NCI-H510A treated with DMSO at 0.1 percent for 48 hours (cell line): ENCODE measurements at places on chromosomes 5 and 9.
A peak's percentile ranks its signal among the peaks of the same experiment; 100 is the strongest.

- peak; percentile 46 for DNase-seq
Measured at GRCh38 chr5:78504704-78505677, 143.6 kb downstream of the LHFPL2 start.

DNA sequence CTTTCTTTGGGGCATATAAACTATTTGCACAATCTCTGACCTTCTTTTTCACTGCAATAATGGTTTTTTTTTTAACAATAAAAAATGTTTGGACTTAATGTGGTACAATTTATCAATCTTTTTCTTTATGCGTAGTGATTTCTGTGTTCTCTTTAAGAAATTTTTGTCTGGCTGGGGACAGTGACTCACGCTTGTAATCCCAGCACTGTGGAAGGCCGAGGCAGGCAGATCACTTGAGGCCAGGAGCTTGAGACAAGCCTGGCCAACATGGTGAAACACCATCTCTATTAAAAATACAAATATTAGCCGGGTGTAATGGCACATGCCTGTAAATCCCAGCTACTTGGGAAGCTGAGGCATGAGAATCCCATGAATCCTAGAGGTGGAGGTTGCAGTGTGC lies 72.3 kb downstream of the STK32A start:
- no peak for DNase-seq

DNA sequence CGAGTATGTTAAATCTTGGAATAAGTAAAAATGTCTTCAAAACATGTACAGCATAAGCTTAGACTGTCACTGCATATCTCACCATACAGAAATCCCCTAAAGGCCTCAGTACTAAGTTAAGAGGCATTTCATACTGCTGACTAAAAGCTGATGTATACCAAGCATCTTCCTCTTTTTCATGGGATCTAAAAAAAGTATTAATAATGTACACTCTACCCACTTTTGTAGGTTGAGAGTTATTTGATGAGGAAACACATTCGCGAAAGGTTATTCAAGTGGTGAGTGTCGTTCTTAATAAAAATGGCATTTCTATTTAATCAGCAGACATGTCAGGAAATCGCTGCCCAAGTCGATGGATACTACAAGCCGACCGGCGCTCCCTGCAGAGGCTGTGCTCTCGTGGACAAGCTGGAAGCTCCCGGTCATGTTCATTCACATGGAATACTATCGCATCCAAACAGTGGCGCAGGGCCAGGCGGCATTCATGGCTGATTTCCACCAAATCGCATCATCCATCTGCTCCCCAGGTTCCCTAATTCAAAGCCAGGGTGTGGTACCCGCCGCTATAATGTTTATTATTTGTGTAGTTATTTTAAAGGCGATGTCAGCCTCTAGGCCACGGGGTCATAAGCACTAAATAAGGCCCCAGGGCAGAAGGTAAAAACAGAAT lies 724 bp downstream of the SGTB start:
- DNase-seq, result peak; percentile 29

DNA sequence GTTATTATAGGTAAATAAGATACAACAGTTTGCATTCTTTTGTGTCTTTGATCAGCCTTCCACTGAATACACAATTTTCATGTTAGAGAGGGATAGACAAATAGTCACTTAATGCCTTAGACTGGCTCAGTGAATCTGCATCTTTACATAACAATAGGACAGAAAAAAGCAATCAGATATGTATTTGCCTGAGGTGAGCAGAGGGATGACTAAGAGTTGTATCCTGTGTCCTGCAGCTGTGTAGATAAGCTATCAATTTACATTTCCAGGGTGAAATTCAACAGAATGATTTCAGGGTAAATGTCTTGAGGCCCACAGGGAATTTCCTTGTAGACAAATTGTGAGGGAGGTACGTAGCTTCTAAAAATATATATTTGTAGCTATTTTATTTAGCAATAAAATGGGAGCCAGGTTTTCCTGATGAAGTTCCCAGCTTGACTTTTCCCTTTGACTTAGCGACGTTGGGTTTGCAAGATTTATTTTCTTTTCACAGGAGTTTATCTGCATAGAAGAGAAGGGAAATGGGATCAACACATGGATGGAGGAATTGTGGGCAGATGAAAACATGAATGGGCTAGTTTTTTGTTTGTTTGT lies 586.1 kb upstream of the CDH6 start:
- peak; percentile 89 for DNase-seq

DNA sequence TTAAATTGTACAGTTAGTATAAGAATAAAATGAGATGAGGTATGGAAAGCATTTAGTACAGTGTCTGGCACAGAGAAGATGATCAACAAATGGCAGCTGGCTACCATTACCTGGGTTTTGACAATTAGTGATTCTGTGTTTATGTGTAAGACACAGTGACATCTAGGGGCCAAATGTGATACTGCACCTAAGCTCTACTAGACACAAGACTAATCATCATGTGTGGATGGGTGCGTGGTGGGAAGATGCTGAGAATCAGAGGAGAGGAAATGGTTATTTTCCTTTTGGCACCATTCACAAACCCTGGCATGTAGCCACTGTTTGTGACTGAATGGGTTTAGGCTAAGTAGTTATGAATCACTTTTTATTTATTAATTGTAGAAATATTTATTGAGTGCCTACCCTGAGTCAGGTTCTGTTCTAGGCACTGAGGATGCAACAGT lies 109.8 kb upstream of the TBC1D2 start:
- DNase-seq, result no peak

DNA sequence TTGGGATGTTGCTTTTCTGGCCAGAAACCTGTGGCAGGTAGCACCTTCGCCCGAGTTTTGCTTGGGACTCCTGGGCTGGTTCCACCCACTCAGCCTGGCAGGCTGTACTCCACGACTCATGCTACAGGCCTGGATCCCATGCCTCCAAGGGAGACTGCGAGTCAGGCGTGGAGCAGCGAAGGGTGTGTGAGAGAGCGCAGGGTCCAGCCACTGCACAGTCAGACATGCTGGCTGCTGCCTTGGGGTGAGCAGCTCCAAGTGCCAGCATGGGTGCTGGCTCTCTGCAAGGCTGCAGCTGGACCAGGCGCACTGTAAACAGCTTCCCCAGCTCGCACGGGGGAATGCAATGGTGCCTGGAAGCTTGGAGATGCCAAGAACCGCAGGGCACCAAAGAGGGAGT lies 249.6 kb upstream of the EDIL3 start:
- no peak for DNase-seq

- DNase-seq, result no peak
Measured at GRCh38 chr5:148696187-148697036, 42.1 kb upstream of the HTR4 start.

DNA sequence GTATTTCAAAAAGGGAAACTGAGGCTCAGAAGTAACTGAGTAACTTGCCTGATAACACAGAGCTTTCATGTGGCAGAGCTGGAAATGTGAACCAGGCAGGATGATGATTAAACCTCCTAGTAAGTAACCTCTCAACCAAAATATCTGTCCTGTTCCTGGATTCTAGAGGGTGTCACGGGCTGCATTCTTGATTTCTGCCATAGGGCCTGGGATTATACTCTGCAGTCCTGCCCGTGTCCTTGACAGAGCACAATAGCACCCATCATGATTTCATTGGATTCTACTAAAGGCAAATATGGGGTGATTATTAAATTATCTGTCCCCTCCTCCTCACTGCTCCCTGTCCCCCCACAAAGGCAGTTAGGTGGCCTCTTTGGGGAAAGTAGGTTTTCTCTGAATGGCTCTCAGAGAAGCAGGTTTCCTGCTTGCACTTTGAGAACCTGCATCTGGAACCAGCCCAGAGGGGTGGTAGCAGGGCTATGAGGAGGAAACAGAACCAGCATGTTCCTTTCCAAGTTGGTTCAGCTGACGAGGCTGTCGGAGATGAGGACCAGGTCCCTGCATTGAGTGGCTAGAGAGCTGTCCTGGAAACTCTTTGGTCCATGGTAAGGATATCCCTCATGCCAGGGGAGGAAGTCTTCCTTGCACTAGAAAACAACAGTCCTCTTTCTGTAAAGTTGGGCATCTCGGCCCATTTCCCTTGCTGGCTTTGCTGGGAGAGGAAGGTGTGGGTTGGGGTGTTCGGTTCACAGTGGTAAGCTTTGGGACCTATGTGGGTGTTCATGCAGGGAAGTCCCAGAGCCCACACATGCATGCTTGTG lies 36.6 kb downstream of the PPARGC1B start:
- DNase-seq, result no peak

DNA sequence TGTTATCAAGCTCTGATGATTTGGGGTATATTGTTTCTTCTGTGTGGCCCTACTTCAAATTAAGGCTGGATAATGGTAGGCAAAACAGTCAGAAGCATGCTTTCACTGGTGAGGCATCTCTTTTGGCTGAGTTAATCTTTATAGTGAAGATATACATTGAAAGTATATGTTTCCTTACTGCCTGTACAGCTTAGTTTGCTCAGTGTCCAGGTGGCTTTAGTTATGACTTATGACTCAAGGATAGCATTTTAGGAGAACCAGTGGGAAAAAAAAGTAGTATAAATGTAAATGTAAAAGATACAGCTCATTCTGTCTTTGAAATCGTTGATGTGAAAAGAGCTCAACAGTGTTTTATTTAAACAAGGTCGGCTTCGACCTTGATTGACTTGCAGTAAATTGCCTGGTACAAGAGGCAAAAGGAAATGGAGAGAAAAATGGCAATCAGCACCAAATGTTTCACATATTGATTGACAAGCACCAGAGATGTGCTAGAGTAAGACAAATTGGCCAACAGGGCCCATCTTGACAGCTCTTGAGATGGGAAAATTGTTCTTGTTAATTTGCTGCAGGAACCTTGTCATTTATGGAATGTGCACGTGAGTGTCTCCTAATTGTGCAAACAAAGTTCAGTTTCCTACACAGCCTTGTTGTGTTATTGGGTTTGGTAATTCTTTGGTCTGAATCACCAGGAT lies 447.4 kb upstream of the WWC1 start:
- no peak for DNase-seq

GRCh38 chr9:125255781-125256391 lies 5.7 kb upstream of the GAPVD1 start:
- peak; percentile 19 for DNase-seq

DNA sequence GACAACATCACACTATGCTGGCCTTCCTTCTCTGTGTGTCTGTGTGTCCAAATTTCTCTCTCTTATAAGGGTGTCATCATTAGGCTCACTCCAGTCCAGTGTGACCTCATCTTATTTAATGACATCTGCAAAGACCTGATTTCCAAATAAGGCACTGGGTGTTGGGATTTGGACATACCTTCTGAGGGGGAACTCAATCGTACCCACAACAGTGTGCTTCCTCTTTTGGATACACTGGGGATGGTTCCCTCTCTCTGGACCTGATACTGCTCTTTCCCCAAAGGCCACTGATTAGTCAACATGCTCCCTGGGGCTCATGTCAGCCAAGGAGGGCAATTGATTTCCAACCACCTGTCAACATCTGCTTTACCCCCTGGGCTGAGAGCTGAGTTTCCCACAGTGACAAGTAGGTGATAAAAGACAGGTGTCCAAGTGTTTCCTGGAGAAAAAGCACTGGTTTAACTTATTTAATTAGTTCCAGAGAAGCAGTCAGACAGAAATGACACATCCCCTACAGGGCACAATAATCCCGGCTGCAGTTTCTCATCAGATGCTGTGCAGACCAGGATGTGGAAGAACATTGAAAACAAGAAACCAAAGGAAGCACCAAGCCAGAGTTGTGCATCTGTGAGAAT lies 17.8 kb upstream of the CEP72 start:
- peak; percentile 80 for DNase-seq

DNA sequence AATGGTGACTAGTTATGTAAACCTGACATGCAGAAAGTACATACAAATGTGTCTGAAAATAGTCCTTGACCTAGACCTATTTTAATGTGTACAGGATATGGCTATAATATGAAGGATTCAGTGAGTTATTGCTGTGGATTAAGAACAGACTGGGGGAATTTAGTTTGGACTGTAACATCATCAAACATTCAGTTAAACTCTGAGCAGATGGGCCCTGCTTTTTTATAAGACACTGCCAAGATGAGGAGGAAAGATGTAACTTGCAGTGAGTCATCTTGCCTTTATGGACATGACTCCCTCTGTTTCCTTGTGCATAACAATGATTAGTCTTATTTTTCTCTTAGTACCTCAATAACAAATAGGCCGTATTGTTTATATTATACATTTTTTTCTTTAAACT lies 12.2 kb downstream of the PPP3R2 start:
- DNase-seq, result no peak

GRCh38 chr5:10214041-10214440 lies 35.6 kb downstream of the ATPSCKMT start:
- no peak for DNase-seq

- DNase-seq, result peak; percentile 45
Measured at GRCh38 chr9:4762108-4762885, 21.3 kb upstream of the AK3 start.

DNA sequence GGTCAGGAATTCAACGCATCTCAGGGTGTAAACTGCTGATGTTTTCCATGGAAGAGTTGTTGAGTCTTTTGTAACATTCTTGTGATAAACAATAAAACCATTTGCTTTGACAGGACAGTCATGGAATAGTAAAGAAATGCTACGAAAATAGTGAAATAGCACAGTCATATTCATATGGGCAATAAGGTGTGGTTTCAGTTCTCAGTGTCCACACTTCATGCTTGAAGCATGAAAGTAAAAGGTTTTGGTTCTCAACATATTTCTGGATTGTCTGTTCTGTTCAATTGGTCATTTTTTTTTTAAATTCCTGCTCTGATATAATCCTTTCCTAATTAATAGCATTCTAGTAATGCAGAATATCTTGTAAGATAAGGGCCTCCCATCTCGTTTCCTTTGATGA lies 467.6 kb upstream of the ZNF608 start:
- DNase-seq, result no peak

GRCh38 chr9:124032247-124032646 lies 20.7 kb downstream of the LHX2 start:
- DNase-seq, result no peak

DNA sequence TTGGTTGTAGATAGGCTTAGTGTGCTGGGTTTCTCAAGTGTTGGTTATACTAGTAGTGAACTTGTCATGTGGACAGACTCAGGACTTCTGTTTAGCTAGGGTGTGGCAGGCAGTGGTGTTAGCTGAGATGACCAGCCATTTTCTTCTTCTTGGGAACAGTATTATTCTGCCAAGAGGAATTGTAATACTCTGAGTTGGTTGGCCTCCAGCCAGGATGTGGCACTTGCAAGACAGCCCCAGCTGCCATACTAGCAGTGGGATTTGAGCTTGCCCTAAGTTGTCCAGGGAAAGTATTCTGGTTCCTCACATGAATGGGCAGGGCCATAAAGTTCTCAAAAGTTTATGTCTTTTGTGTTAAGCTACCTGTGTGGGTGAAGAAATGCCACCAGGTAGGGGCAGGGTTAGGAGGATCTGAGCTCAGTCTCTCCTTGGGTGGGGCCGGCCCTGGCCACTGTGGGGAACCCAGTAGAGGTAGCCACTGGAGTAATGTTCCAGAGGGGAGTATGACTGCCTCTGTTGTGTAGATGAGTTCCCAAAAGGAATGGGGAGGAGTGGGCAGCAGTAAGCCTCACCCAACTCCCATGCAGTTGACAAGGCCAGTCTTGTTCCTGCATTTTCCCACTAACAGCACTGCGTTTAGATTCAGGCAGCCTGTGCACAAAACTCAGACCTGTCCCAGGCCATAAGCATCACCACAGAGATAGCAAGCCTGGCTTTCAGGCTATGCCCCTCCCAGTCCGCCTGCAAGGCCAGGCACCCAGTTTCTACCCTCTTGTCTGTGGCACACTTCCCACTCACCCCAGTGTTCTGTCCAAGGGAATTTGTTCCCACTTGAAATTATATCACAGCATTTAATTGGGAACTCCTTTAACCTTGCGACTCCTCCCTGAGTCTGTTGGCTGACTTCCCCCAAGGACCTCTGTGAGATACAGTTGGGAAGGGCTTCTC lies 250.7 kb downstream of the ANXA1 start:
- no peak for DNase-seq

- no peak for DNase-seq
Measured at GRCh38 chr9:99052815-99053715, 51.8 kb upstream of the TGFBR1 start.

- DNase-seq, result no peak
Measured at GRCh38 chr5:179840766-179841165, 17.9 kb downstream of the MRNIP start.
